Stimulated activated naive B cell treated with anti-CD40 and anti-IgM and Interleukin-4, amounts not matched to agents 10 μg/mL and 1 μg/mL and 100 μg/mL, for 72 hours (primary cell): ENCODE measurements at places on chromosomes 6 and 20.

- no peak for DNase-seq
Measured at GRCh38 chr20:39944861-39945260, 744.2 kb downstream of the MAFB start.

DNA sequence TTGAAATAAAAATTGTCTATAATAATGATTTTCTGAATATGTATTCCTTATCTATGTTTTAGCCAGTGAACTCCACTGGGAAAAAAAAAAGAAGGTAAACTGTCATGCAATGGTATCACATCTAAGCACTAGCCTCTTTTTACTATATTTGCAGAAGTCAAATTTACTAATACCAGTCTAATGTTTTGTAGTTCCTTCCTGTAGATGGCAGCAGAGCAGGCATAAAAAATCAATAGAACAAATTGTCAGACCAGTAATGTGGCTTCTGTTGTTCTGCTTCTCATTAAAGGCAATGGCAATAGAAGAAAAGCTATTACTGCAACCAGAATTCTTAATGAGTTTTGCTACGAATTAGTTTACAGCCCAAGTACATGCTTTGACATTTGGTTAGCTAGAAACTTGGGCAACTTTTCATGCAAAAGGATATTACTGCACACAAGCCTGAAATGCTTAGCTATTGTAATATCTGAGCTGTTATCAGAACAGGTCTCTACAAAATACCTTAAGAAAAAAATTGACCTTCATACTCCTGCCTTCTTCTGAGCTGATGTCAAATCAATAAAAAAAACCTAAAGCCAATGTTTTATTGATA is 476.9 kb downstream of the KHDRBS2 start:
- no peak for DNase-seq

- no peak for DNase-seq
Measured at GRCh38 chr20:54129350-54129749, 44.4 kb downstream of the CYP24A1 start.

DNA sequence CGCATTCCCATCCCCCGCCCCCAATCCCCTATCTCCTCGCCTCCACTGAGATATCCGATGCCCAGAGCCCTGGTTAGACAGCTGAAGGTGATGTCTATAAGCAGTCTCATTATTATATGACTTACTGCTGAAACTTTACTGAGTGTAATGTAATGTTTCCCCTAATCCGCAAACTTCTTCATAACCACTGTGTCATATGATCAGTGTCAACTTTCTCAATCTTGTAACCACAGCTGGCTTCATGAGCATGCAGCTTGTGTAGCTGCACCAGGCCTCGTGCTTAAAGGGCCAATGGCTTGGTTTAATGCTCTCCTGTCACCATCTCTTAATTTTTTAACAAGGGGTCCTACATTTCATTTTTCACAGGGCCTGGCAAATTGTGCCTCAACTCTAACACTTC is 8.1 kb downstream of the ASIP start:
- DNase-seq, result no peak

GRCh38 chr6:46629691-46630090 is 22.9 kb downstream of the CYP39A1 start:
- DNase-seq, result no peak

GRCh38 chr20:19885939-19886660 is 128.0 kb downstream of the RIN2 start:
- DNase-seq, result no peak

DNA sequence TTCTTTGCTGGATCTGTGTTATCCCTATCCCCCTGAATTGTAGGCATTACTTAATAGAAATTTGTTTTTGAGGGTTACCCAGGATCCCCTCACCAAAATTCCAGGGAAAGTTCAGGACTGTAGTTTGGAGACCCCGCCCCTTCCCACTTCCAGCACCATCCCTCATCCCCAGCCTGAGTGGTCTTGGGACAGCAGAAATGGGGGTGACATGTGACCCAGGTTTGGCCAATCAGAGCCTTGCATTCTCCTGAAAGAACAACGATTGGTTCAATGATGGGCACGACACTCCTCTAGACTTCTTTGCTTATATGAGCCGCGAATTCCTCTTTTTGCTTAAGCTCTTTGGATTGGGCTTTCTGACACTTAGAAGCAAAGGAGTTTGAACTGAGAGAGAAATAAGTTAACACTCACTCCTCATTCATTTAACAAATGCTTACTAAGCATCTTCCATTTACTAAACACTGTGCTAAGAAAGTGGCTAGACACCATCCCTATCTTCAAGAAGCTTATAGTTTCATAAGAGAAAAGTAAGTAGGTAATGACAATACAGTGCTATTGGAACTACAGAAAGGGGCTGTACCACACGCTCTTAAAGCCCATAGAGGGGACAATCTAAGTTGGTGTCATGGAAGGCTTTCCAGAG is 24.9 kb upstream of the PAQR8 start:
- no peak for DNase-seq

GRCh38 chr6:43979525-43979924 is 147.7 kb downstream of the MRPL14 start:
- DNase-seq, result no peak

DNA sequence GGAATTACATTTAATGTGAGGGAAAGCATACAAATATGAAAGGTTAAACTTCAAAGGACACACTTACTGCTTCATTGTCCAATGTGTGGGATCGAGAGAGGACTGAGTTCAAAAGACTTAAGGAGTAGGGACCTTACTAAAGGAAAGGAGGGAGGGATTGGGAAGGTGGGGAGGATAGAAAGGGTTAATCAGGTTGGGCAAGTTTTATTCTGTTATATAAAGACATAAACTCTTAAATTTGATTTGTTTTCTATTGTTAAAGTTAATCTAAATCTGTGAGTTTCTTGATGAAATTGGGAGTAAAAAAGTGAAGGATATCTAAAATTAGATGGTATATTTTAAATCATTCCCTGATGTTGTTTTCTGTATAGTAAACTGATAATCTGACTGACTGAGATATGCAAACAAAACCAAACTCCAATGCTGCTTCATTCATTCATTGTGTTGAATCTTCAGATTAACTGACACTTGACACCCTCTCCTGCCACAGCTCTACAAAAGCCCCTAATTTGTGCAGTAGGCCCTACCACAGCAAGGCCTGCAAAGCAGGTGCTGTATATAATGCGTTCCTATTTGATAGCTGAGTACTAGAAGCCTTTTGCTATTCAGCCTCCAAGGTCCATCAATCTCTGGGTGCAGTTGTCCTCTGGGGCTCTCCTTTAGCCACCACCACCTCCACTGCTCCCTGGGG is 1.3 kb upstream of the UBE2J1 start:
- no peak for DNase-seq

DNA sequence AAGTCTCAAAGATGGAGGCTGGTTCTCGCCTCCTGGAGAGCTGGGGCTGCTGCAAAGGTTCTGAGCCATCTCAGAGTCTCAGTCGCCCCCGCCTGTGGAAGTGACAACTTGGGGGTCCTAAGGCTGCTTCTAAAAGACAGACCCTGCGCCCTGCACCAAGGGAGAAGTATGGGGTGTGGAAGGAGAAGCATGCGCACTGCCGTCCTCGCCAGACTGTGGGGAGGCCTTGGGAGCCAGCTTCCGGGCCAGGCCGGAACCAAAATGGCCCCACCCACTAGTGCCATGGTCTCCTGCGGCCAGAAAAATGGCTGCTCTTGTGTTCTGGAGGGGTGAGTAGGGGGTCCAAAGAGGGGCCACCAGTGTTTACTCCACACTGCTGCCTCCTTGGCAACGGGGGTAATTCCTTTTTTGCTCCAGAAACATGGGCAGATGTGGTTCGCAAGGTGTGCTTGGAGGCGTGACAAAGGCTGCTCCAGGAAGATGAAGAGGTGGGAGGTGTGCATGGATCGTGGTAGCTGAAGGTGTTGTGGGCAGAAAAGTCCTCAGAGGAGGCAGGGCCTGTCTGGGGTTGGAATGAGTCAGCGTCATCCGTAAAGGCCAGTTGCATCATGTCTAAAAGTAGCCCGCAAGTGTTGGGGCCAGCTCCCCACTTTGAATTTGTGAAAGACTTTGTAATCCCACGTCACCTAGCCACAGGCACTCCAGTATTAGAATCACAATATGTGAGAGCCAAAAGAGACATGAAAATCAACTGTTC is 329.8 kb upstream of the SOX4 start:
- no peak for DNase-seq
